A549 treated with ZK216348 at 1 μM for 4 hours (cell line): ENCODE measurements at places on chromosomes 2 and 18. TPM values are rescaled to one million over a fixed set of nuclear protein-coding genes. Genes with fewer than 3 reads are reported as not detected.

EVX2 gene
- total RNA-seq, result not detected in 5 replicates

IL36A gene
- not detected in 5 replicates for total RNA-seq

CACNB4 gene
- 0.06 to 0.16 TPM (median 0.07 TPM) in 3 of 5 replicates, not detected in the others for total RNA-seq

KLHL41 gene
- total RNA-seq, result 0.15 to 0.70 TPM (median 0.29 TPM) in 5 replicates

SFTPB gene
- 0.11 to 0.14 TPM in 2 of 5 replicates, not detected in the others for total RNA-seq

RASGRP3 gene
- 0.41 to 1.6 TPM (median 0.61 TPM) in 5 replicates for total RNA-seq

RNF152 gene
- 0.09 to 0.15 TPM in 2 of 5 replicates, not detected in the others for total RNA-seq

HOXD9 gene
- total RNA-seq, result 1.2 to 1.8 TPM (median 1.8 TPM) in 5 replicates

RBM44 gene
- 0.13 to 0.66 TPM (median 0.29 TPM) in 5 replicates for total RNA-seq

DNAJC5G gene
- not detected in 5 replicates for total RNA-seq

RPL37A gene
- total RNA-seq, result 4,513 to 5,907 TPM (median 5,049 TPM) in 5 replicates

DES gene
- 0.18 to 0.51 TPM (median 0.40 TPM) in 3 of 5 replicates, not detected in the others for total RNA-seq

GAL3ST2 gene
- total RNA-seq, result 0.20 to 0.46 TPM (median 0.33 TPM) in 5 replicates

UGT1A6 gene
- total RNA-seq, result 0.65 to 1.6 TPM (median 1.0 TPM) in 5 replicates

ABHD1 gene
- total RNA-seq, result 0.87 to 2.4 TPM (median 1.3 TPM) in 5 replicates

PRSS56 gene
- 0.08 to 0.31 TPM (median 0.20 TPM) in 4 of 5 replicates, not detected in the other for total RNA-seq

NAT8 gene
- not detected in 5 replicates for total RNA-seq

PPIL3 gene
- 21.4 to 25.6 TPM (median 23.9 TPM) in 5 replicates for total RNA-seq

MEP1B gene
- total RNA-seq, result 0.09 TPM in 1 of 5 replicates, not detected in the others

FAM228B gene
- 1.3 to 3.5 TPM (median 1.9 TPM) in 5 replicates for total RNA-seq

DDX1 gene
- 119 to 170 TPM (median 131 TPM) in 5 replicates for total RNA-seq

ALPP gene
- total RNA-seq, result 2.4 to 3.3 TPM (median 2.7 TPM) in 5 replicates

NFATC1 gene
- 4.3 to 6.2 TPM (median 6.0 TPM) in 5 replicates for total RNA-seq

PSMA8 gene
- total RNA-seq, result not detected in 5 replicates

AOX1 gene
- total RNA-seq, result 3.8 to 5.2 TPM (median 4.9 TPM) in 5 replicates

UCN gene
- total RNA-seq, result 1.3 to 2.5 TPM (median 1.6 TPM) in 5 replicates

INPP5D gene
- total RNA-seq, result 0.12 to 1.1 TPM (median 0.61 TPM) in 5 replicates

ANKRD29 gene
- total RNA-seq, result 14.5 to 18.0 TPM (median 16.7 TPM) in 5 replicates

NETO1 gene
- not detected in 5 replicates for total RNA-seq

ITGA4 gene
- total RNA-seq, result 1.1 to 2.7 TPM (median 2.3 TPM) in 5 replicates

ZNF892 gene
- 0.28 to 0.70 TPM (median 0.40 TPM) in 5 replicates for total RNA-seq
